Pulmonary artery endothelial cell (primary cell): ENCODE measurements at places on chromosomes 5 and 9.

- DNase-seq, result no peak
Observed at GRCh38 chr9:74447451-74448193, 49.5 kb upstream of the RORB start.

DNA sequence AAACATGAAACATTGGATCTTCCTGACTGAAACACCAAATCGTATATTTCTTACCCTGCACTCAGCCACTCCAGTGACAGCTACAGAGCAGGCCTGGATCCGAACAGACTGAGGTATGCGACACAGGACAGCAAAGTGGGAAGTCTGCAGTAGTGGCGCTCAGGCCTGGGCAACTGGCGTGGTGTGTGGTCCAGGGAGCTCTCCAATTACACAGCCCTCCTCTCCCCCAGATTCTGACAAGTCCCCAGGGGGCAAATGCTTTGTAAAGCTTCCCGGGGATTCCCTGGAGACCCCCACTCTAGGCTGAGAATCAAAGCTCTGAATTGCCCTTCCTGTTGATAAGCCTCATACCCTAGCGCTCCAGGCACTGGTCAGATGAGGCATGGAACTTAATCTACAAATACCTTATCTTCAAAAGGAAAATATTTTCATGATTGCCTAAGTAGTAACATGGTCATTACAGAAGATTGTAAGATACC is 104.8 kb upstream of the ERCC6L2 start:
- DNase-seq, result no peak

GRCh38 chr9:112555101-112555643 is 68.5 kb downstream of the KIAA1958 start:
- no peak for DNase-seq

GRCh38 chr9:24614070-24614469 is 68.4 kb upstream of the IZUMO3 start:
- no peak for DNase-seq

DNA sequence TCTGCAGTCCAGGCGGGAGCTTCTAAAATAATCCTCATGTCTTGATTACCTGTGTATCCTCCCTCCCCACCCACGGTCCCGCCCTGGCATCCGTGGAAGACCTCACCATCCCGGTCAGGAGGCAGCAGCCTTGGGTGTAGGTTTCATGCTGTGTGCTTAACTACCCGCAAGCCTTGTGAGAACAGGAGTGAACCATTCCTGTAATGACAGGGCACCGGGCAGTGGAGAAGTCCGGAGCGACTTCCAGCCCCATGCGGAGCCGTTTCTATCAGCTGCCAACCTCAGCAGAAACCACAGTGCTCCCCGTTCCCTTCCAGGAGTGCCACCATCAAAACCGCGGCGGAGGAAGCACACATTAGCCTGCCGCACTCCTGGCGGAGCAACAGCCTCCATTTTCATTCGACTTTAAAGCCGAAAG is 123.5 kb upstream of the LMX1B start:
- DNase-seq, result no peak

DNA sequence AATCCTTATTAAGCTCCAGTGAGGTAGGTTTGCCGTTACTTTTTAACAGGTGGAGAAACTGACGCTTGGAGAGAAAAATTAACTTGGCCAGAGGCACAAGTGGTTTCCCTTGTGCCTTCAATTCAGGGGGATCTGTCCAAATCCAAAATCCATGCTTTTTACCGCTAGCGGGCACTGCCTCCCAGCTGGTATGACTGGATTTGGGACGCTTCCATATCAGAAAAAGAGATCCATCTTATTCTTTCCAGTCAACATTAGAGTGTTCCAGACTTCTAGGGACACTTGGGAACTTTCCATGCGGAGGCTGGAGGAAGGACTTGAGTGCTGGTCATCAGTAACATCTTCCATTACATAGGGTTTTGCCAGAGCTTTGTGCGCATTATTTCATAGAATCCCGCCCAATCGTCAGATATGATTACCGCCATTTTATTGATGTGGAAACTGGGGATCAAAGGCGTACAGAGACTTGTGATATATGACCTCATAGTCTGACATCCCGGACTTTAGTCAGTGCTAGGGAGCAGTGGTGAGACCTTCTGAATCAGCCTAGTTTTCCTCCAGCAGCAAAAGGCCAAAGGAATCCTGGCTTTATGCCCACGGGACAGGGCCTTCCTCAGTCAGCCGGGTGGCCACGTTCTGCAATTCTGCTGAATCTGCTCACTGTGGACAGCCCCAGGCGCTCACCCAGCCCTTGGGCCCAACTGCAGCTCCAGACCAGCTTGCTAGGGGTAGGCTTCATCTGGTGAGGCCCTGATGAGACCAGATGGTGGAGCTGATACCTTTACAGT is 1.1 kb upstream of the GNPDA1 start:
- DNase-seq, result peak; percentile 46

GRCh38 chr5:177555228-177555627 is 865 bp upstream of the FAM193B start:
- DNase-seq, result no peak

- no peak for DNase-seq
Observed at GRCh38 chr9:135320331-135320730, 159.3 kb upstream of the PPP1R26 start.

DNA sequence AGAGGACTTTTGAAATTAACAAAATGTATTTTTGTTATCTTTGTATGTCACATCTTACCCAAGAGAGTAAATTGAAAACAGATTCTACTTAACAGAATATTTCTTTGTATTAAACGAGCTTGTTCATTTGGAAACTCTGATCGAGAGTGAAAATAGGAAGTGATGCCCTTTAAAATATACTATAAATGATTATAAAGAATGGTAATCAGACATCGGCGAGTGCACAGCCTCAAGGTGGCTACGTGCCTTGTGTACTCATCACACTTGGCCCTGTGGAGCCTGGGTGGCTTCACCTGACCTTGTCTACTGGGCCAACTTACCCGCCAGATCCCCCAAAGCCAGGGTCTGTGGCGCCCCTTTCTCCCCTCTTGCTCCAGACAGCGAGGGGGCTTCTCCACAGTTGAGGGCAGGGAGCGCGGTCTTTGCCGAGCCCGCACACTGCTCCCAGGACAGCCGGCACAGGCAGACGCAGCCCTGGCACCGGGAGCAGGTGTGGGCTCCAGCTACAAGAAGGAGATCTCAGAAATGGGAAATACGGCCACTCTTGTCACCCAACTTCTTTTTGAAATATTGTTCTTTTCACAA is 243.2 kb downstream of the CEMIP2 start:
- DNase-seq, result no peak

GRCh38 chr9:111613436-111614040 is 14.1 kb upstream of the PTGR1 start:
- no peak for DNase-seq

GRCh38 chr9:108156270-108156998 is 666.9 kb upstream of the KLF4 start:
- no peak for DNase-seq

GRCh38 chr9:127215268-127216209 is 49.0 kb upstream of the GARNL3 start:
- DNase-seq, result no peak

- DNase-seq, result no peak
Observed at GRCh38 chr9:2623288-2624050, 1.9 kb downstream of the VLDLR start.

DNA sequence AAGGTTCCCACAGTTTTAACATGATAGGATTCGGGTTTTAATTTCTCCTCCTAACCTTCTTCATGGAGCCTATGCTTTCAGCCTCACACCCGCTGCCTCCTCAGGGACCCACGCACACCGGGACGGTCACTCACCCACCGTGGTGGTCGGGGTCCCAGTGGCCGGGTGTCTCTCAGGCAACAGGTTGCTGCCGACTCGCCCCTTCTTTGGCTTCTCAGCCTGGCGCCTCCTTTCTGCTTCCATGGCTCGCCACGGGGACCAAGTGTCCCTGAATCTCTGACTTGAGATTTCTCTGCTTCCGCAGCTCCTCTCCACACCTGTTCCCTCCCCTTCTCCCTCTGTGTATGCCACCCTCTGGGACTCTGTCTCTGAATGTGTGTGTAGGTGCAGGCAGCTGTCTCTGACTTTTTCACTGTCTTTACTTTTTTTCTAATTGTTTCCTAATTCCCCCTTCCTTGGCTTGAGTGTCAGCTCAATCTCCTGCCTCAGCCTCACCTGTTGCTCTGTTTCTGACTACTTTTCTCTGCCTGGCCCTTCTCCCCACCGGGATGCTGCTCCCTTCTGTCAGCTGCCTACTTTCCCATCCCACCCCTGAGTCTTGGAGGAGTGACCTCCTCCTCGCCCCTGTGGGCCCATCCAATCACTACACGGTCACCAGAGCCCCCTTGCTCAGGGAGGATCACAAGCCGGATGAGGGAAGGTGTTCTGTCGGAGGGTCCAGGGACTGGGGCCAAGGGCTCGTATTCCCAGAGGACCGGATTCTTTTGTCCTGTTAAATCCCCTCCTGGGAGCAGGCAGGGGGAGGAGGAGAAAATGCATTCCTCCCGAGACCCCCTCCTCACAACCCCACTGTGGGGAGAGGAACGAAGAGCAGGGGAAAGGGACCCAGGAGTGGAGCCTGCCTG is at the start of gene PROP1:
Gene PROP1, minus strand, starts transcription at position 552 of the 905 bp plus-strand sequence. Its CDS starts 309 bp downstream, at position 243.
- DNase-seq, result no peak

DNA sequence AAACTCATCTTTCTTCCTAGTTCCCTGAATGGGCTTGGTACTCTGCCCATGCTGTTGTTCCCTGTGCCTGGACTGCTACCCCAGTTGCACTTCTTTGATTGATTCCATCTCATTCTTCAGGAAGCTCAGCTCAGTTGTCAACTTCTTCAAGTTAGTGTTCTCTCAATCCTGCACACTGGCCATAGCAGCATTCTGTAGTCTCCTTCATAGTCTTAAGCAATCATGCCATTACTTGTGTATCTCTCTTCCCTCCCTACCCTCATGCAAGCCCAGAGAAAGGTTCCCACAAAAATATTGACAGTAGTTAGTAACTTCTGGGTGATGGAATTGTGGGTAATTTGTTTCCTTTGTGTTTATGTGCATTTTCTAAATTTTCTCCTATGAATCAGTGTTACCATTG is 5.5 kb downstream of the KDM4C start:
- no peak for DNase-seq
